ENCODE measurements at places on chromosomes 11 and 22.

DNA sequence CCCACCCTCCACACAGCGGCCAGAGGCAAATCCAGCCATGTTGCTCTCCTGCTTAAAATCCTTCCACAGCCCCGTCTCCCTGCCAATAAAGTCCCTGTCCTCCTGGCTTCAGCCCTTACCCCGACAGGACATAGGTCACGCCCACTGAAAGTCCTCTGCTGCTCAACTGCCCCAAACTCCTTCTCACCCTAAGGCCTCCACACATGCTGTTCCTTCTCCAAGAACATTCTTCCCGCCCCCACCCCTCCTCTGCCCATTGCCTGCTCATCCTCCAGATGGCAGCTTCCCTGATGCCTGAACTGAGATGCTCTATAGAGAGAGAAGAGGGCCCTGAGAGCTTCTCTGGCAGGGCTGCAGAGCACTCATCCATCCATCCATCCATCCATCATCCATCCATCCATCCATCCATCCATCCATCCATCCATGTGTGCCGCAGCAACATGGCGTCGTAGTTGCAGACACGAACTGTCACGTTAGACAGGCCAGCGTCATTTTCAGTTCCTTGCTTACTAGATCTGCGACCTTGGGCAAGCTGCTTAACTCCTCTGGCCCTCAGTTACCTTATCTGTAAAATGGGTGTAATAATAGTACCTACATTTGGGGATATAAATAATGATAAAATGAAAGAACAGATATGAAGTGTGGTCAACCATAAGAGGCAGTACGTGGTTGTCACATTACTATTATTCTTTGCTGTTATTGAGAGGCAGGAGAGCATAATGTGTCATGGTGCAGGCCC is 9.4 kb downstream of the NPTXR start:
- no peak for DNase-seq

GRCh38 chr11:130580891-130581492 is 132.5 kb downstream of the ADAMTS15 start:
- DNase-seq: no peak

DNA sequence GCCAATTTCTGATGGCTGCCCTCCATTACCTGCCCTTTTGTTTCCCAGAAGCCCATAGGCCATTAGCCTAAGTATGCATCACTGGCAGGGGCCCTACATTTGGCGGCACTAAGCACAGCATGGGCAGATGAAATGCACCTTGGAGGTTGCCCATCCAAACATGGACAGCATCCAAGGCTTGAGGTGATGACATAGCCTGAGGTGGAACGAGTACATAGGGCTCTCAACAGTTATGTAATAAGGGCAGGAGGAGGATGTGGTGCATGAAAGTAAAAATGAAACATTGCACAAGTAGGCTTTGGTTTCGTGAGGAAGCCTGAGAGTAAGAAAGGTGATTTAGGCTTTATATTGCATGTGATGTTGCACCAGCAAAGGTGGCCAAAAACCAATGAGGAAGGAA is 148.1 kb downstream of the FAM76B start:
- no peak for DNase-seq

DNA sequence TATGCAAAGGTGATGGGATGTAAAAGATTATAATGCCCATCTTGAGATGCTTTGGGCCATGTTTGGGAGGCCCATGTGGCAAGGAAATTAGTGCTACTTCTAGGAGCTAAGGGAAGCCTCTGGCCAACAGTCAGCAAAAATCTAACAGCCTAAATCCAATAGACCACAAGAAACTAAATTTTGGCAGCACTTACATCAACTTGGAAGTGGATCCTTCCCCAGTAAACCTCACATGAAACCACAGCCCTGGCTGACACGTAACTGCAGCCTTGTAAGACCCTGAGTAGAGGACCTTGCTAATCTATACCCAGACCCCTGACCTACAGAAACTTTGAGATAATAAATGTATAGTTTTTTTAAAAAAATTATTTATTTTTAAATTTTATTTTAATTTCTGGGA is 13.1 kb upstream of the GRK3 start:
- DNase-seq: no peak

DNA sequence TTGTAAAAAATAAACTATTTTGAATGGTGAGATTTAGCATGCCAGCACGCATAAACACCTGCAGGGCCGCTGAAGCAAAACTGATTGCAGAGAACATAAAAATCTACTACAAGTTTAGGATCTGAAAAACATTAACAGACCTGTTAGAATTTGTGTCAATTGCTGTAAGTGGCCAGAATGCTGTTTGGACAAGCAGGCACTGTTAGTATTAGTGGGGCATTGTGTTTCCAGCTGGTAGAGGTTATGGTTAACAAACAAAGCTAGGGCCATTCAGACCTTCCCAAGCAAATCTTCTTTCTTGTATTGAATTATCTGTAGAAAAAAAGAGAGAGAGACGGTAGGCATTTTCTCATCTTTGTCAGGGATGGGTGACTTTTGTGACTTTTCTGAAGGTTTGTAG is 57.6 kb upstream of the OLFML1 start:
- DNase-seq: no peak

DNA sequence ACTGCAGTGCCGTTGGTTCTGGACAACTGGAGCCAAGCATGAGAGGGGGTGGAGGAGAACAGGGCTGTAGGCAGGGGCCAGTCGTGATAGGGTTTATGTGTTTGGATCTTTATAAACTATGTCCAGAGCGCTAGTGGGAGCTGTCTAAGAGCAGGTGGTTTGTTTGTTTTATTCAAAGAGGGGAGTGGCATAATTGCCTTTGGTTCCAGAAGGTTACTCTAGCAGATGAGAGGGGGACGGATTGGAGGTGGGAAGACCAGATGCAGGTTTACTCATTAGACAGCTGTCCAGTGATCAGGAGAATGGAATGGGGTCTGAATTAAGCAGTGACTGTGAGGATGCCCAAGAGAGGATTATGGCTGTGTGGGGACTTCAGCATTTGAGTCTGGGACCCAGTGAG is 109.3 kb upstream of the TBCEL start:
- no peak for DNase-seq

DNA sequence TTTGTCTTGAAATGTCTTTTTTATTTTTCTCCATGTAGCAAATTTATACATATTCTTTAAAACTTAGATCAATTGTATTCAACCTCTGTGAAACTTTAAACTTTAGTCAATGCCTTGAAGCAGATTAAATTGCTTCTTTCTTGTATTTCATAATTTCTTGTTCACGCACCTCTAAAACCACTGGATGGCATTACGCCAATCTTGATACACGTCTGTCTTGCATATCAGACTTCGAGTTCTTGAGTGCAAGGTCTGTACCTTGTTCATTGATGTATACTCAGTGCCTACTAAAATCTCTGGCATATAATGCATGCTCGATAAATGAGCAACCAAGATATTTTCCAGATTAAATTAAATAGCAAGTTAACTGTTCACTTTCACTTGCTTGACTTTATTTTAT is 236.8 kb downstream of the CASP12 start:
- no peak for DNase-seq

DNA sequence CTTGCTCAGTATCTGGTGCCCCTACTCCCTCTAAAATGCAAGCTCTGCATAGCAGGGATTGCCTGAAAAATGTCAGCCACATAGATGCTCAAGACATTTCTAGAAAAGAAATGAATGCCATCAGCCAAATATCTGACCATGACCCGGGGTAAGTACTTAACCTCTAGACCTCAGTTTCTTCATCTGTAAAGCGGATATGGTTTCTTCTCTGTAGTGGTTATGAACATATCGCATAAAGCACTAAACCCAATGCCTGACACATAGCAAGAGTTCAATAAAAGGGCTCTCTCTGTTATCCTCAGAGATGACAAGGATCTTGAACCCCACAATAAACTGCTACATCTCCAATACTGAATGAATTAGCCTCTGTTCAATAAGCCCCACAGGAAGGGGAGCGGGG is 122.6 kb downstream of the ABTB2 start:
- no peak for DNase-seq

- no peak for DNase-seq
Observed at GRCh38 chr22:31328544-31328960, 17.6 kb downstream of the PATZ1 start.

GRCh38 chr11:120590472-120590871 is 78.9 kb downstream of the GRIK4 start:
- DNase-seq: no peak

- no peak for DNase-seq
Observed at GRCh38 chr11:65826984-65827735, 6.6 kb upstream of the SNX32 start.

- DNase-seq: no peak
Observed at GRCh38 chr22:35917651-35918050, 111.0 kb downstream of the RBFOX2 start.

- no peak for DNase-seq
Observed at GRCh38 chr22:42158456-42159132, 28.0 kb upstream of the CYP2D6 start.

DNA sequence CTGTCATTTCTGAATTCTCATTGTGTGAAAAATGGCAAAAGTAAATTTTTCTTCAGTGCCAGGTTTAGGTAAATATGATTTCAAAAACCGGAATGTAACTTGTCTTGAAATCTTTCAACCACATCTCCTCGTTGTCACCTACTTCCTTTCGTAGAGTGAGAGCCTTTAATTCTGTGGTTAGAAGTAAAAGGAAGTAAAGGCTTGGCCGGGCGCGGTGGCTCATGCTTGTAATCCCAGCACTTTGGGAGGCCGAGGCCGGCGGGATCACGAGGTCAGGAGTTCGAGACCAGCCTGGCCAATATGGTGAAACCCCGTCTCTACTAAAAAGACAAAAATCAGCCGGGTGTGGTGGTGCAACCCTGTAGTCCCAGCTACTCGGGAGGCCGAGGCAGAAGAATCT is 29.8 kb downstream of the SGSM3 start:
- no peak for DNase-seq

GRCh38 chr11:110857892-110858546 is 145.8 kb upstream of the ARHGAP20 start:
- DNase-seq: no peak

GRCh38 chr11:35689081-35689996 is 26.8 kb downstream of the TRIM44 start:
- no peak for DNase-seq

- DNase-seq: no peak
Observed at GRCh38 chr22:42160830-42161696, 30.5 kb upstream of the CYP2D6 start.

DNA sequence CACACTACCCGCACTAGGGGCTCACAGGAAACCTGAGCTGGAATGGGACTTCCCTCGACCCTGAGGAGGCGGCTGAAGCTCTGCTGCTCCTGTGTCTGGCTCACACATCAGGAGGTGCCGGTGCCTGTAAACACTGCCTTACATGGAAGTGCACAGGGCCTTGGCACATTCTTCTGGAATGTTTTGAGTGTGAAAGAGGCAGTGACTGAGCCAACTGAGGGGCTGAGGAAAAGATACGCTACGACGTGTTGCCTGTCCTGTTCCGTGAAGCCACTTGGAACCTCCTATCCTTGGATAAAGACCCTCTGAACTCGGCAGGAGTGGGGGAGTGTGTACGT is 10.5 kb downstream of the TXN2 start:
- DNase-seq: no peak

GRCh38 chr11:119106564-119107537 is at the start of gene C2CD2L:
TSS of gene C2CD2L (plus strand) at chr11:119107344. CDS start at chr11:119107742, 398 bp downstream.
- DNase-seq: no peak

DNA sequence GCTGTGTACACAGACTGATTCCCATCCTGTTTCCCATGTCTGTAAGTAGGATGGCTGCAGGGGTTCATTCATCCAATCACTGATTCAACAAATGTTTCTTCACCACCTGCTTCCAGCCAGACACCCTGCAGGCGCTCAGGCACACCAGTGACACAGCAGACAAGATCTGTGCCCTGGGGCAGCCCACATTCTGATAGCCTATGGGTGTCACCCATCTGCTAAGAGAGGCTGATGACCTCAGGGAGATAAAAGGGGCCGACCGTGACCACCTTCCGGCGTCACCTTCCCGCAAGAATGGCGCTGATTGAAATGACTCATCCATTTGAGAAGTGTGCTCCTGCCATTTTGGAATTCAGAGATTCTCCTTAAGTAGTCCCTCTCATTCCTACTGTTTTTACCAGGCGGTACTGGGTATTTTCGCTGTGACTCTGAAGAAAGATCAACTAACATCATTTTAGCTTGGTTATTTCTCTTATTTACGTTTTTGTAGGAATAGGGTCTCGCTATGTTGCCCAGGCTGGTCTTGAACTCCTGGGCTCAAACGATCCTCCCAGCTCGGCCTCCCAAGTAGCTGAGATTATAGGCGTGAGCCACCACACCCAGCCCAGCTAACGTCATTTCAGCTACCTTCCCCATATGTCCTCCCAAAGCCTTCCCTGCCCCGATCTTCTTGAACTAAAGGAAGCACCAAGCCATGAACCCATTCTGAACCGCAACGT is 73.2 kb upstream of the BID start:
- DNase-seq: no peak

- no peak for DNase-seq
Observed at GRCh38 chr11:126680131-126680530, 320.4 kb downstream of the KIRREL3 start.

DNA sequence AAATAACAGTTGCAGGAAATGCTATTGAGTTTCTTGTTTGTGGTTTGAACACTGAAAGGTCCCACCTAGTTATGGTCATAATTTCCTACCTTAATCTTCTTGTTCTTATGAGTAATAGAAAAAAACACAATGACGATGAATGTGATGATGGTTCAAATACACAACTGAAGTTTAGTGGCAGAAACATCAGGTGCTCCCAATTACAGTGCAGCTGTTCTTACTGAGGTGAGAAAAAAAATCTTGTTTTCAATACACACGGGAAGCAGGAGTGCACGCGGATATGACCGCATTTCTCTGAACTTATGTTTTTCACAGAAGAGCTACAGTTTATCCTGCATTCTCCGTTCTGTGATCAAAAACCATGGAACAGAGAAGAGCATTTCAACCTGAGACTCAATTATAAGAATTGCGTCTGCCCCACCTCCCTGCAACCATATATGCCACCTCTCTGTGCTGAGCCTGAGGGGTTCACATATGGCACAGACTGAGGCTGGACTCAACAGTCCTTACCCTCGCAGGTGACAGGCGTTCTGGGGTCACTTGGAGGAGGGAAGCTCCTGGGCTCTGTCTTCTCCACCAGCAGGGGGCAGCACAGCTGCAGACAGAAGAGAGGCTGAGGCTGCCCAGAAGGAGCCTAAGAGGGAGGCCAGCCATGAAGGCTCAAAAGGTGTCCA is 99.7 kb upstream of the IGLL5 start:
- no peak for DNase-seq

DNA sequence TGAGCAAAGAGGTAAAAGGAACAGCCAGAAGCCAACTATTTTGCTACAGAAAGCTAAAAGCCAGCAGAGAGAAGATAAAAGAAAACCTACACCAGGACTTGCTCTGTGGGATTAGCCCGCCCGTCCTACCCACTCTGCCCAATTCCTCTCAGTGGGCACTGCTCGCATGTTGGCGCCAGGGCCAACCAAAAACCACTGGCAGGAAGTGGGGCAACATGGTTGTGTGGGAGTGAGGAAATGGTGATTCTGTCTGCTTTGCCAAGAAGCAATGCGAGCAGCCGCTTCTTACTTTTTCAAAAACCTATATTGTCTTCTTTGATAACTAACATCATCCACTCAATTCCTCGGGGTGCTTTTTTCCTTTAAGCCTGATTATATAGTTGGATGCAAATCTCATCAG is 14.2 kb upstream of the APOA1 start:
- DNase-seq: no peak
